ENCODE measurements at places on chromosomes 2 and 18.
A peak's percentile ranks its signal among the peaks of the same experiment; 100 is the strongest.

GRCh38 chr2:44016282-44016681, 20.5 kb upstream of the LRPPRC start:
- peak; percentile 30 for DNase-seq

DNA sequence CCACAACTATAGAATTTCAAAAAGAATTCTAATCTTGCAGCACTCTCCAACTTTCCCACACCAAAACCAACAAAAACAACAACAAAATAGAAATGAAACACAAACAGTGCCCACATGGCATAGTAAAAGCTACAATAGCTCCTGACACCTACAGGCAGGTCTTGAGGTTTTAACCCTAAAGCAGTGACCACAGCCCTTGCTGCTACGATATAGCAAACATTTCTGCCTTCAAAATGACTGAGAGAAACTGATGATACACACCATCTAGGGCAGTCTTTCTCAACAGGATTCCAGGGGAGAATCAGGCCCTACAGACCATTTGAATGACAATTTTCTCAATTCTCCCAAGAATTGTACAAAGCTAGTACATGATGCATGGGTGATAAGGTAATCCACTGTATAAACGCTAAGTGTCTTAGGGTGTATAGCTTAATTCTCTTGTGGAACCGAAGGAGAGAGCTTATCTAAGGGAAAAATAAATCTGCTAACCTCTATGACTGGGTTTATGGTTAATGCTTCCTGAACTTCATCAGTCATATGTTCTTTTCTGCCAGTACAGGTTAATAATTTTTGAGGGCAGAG, 46.5 kb downstream of the TRAK2 start:
- no peak for DNase-seq

- no peak for DNase-seq
These were observed 72.1 kb downstream of the OSBPL6 start for GRCh38 chr2:178266445-178266844.

GRCh38 chr2:240954436-240955305, 43.7 kb upstream of the SNED1 start:
- no peak for DNase-seq

DNA sequence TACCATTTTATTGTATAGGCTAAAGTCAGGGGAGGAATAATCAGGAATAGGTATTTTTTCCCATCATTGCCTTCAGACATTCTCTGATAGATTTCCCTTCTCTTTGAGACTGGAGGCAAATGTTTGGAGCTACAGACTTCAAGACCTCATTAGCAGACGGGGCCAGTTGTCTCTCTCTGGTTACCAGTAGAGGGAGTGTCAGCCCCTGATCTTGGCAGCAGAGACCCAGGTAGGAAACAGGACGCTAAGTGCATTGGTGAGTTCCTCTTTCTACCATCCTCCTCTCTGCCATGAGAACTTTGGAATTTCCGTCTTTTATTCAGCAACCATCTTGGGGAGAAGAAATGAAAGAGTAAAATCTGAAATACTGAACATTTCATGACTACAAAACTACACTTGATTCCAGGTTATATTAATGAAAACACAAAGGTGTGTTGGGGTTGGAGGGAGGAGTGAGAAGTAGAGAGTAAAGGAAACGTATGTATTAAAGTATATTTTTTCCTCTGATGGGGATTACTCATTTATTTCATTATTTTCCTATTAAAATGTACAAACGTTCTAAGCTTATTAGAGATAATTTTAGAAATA, 186.2 kb upstream of the GCFC2 start:
- peak; percentile 18 for DNase-seq

GRCh38 chr2:58701688-58702301, 460.7 kb upstream of the FANCL start:
- no peak for DNase-seq

DNA sequence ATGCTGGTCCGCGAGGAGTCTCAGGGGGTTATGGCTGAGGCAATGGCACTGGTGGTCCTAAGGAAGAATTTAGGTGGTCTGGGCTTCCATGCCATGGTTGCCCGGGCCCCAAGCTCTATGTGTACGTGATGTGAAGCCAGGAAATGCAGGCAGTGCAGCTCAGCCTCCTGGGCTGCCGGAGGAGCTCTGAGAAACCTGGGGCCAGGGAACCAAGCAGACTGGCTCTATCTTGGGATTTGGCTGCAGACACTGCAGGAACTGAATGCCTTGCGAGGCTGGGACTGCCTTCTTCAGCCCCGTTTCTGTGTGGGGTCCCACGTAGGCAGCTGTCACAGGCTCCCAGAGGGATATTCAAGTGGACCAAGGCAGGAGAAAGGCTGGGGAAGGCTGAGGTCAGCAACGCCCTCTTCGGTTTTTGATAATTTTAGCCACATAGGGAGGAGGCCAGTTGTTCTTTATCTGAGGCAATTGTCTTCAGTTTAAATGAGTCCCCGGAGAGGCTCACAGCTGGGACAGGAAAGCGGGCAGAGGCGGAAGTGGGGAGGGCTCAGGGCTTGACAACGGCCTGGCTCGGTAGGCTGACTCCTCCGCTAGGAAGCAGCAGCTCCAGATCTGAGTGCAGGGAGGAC, 77.7 kb downstream of the RHOB start:
- DNase-seq = no peak

DNA sequence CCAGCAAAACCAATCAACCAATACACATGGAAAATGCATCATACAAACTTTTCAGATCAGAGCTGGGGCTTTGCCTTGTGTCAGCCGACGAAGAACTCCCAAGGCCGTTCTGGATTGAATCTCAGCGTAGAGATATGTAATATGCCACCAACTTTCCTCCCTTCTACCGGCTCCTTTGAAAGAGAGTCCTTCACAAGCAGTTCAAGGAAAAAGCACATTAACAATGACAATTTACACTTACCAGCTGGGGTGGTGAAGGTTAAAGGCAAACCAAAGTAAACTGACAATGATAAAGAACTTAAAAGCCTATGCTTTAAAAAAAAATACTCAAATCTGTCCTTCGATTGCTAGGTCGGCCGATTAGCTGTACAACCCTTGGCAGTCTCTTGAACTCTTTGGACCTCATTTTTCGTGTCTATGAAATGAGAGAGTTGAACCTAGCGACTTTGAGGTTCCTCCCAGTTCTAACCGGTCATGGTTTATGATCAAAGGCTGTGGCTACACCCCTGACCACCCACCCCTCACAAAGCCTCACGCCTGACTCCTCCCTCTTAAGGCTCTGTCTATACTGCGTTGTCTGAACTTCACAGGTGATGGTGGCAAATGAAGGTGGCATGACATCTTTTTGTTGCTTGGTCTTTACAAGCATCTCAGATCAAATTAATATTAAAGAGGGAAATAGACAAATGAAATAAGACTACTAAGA, 46.2 kb downstream of the BCL2 start:
- DNase-seq = no peak

DNA sequence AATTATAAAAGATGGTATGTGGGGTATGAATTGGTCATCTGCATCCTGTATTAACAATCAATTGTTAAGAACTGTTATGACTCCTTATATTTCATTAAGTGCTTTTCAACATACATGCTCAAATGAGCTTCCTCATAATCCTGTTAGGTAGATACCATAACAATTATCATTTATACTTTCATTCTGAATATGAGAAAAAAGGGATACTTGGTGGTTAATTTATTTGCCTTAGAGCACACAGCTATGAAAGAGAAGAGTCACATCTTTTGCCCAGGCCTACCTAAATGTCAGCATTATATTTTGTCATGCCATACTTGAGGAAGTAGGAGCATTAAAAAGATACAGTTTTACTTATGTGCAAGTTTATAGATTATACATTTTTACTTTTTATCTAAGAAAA, 169.6 kb downstream of the TCF4 start:
- DNase-seq = no peak

DNA sequence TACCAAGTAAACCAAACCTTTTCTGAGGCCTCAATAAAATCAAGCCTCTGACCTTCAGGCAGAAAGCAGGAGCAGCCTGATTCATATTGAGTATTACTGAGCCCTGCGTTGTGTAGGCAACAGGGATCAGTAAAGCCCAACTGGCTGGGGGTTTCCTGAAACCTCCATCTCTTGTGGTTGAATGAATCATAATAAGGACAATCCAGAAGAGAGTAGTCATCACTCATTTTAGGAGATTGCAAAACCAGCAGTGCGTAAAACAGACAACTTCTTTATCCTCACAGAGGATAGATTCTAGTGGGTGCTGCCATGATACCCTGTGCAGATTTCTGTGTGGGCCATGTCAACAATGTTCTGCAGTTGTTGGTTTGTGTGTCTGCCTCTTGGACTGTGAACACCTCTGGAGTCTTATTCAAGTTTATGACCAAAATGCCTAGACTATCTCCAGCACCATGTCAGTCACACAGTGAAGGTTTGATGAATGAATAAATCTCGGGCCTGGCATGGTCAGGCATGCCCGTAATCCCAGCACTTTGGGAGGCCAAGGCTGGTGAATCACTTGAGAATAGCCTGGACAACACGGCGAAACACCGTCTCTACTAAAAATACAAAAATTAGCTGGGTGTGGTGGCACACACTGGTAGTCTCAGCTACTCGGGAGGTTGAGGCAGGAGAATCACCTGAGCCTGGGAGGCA, 51.8 kb upstream of the RAB27B start:
- DNase-seq = peak; percentile 88

GRCh38 chr2:98504381-98505109, 59.9 kb downstream of the INPP4A start:
- DNase-seq = no peak

DNA sequence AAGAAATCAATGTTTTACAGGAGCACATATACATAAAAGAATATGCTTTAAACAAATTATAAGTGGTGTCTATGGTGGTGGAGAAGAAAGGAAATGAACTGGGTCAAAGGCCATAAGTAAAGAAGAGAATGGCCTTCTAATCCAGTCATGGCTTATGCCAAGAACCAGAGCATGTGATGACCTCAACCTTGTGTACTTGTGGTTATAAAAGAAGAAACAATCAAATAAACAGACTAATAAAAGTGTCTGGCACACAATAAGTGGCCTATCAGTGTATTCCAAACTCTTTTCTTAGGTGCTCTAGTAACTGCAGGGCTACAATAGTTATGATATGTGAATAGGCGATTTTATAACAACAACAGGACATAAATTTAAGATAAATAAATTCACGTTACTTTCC, 2.6 kb downstream of the SERPINB11 start:
- no peak for DNase-seq

DNA sequence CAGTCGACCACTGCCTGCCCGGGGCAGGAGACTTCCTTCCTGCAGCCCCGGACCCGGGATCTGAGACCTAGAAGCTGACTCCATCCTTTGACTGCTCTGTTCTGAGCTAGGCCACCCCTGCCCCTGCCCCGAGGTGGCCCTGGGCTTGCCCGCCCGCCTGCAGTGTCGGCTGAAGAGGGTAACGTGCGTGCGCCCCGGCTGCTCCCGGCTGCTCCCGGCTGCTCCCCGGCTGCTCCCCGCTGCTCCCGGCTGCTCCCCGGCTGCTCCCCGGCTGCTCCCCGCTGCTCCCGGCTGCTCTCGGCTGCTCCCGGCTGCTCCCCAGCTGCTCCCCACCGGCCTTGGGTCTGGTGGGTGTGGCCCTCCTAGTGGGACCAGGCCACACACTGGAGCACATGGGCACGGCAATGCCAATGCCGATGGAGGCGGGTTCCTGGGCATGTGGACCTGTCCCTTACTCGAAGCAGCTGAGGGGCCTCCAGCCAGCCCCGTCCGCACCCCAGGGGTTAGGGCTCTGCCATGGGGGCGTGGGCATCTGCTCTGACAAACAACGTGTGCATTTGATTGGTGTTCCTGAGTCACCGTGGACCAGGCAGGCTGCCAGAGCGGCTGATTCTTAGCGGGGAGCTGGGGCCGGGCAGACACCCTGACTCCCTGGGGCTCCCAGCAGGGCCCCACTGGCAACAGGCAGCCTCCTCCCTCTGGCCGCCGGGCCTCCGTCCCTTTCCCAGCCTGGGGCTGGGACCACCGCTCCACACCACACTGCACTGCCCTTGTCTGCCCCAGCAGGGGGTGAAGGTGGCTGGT, 2.0 kb upstream of the GAL3ST2 start:
- DNase-seq = no peak
